Activated CD8-positive, alpha-beta memory T cell treated with anti-CD3 and anti-CD28 coated beads, Interleukin-2, amount 50 U/mL, for 4 hours (primary cell): ENCODE measurements at places on chromosomes 1 and 21.
A peak's percentile ranks its signal among the peaks of the same experiment; 100 is the strongest.

GRCh38 chr1:107831921-107832320 lies 133.1 kb downstream of the VAV3 start:
- no peak for DNase-seq

- DNase-seq: peak; percentile 30
These were observed 976 bp downstream of the SSBP3 start for GRCh38 chr1:54404939-54405897.

DNA sequence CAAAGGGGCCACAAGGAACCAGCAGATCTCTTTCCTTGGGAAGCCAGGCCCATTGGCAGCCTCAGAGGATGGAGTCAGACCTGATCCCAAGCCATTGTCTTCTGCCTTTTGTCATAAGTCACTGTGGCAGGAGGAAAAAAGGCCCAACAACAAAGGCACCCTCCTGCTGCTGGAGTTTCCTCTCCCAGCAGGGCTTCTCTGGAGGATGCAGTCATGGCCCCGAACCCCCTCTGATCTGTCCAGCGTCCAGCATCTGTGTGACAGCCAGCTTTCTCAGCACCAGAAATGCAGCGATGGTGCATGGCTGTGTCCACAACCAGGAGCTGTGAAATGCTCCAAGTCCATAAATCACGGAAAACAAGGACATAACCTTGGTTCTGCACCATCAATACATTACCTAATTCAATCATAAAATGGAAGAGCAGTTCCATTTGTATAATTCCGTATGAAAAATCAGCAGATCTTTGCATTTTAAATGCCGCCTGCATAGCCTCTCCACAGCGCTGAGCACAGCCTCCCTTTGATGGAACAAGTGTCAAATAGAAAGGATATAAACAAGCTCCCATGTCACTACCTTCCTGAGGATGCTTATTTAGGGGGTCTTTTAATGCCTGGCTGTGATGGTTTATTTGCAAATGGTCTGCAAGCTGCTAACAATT lies 30.6 kb downstream of the AJAP1 start:
- DNase-seq: no peak

GRCh38 chr1:227120826-227121225 lies 180.7 kb downstream of the COQ8A start:
- no peak for DNase-seq

- DNase-seq: no peak
These were observed 214.5 kb upstream of the CAMK1G start for GRCh38 chr1:209368864-209369598.
